Fibroblast of upper back skin (primary cell): ENCODE measurements at places on chromosomes 11 and 22.

- DNase-seq = no peak
Observed at GRCh38 chr22:47047321-47048122, 285.1 kb downstream of the TBC1D22A start.

DNA sequence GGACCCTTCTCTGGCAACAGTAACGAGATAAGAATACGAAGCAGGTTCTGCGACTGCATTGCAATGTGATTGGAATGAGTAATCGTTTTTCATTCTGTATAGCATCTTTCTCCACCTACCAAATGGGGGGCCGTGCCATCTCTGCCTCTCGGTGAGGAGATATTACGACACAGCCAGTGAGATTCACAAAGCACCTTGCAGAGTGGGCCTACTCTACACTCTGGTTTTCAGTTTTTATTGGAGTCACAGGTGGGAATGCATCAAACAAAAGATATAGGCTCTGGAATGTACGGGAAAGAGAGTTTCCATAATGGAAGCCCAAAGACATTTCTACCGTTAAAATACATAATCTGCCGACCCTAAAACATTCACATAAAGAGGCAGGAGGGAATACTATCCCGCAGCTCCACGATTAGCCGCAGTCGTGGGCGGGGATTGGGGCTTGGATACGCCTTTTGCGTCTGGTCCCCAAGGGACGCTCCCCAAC is 423 bp upstream of the RTN3 start:
- DNase-seq = no peak

- DNase-seq = no peak
Observed at GRCh38 chr11:8724682-8725081, 42.1 kb downstream of the RPL27A start.

DNA sequence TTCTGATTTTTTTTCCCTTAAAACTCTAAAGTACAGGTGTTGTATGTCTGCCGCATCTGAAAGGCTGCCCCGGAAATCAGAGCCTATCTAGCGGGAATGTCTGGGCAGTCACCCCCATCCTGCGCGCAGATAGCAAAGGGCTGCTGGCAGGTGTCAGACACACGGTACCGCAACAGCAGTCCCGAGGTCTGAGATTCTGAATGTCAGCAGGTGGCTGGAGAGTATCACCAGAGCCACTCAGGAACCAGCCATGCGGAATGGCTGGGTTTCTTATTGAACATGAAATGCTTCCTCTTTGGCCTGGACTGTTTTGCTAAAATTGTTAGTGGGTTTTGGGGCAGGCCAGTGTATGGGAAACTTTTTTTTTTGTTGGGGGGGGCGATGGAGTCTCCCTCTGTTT is 53.3 kb downstream of the CERK start:
- no peak for DNase-seq

- DNase-seq = no peak
Observed at GRCh38 chr11:17604915-17605233, 57.8 kb downstream of the OTOG start.

- no peak for DNase-seq
Observed at GRCh38 chr11:2803186-2804091, 82.1 kb downstream of the CDKN1C start.

- no peak for DNase-seq
Observed at GRCh38 chr11:32529994-32530588, 53.5 kb upstream of the EIF3M start.

DNA sequence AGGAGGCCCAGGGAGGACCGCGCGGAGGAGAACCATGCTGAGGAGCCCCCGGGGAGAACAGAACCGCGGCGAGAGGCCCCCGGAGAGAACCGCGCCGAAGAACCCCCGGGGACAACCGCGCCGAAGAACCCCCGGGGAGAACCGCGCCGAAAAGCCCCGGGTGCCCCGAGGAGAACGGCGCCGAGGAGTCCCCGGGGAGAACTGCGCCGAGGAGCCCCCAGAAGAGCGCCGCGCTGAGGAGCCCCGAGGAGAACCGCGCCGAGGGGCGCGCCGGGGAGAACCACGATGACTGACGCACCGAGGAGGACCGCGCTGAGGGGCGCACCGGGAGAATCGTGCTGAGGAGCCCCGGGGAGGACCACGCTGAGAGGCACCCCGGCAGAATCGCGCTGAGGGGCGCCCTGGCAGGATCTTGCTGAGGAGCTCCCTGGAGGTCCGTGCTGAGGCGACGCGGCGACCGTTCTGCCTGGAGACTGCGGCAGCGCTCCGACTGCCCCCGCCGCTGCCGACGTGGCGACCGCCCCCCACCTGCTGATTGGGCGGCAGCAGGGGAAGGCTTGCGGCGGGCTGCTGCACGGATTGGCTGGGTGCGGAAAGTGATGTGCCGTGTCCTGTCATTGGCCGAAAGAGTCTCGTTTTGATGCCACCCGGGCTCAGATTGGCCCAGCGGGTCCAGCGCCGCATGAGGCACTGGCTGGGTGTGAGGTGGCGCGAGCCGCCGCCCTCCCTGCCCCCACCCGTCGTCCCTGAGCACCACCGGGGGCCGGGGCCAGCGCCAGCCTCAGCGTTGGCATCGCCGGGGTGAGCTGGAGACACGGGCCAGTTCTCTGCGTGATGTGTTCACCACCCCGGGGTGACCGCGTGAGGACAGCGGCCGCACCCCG is at the start of gene KCNQ1OT1:
KCNQ1OT1 (minus strand) TSS at position 464 of the 884 bp plus-strand sequence.
- DNase-seq = peak; percentile 94

DNA sequence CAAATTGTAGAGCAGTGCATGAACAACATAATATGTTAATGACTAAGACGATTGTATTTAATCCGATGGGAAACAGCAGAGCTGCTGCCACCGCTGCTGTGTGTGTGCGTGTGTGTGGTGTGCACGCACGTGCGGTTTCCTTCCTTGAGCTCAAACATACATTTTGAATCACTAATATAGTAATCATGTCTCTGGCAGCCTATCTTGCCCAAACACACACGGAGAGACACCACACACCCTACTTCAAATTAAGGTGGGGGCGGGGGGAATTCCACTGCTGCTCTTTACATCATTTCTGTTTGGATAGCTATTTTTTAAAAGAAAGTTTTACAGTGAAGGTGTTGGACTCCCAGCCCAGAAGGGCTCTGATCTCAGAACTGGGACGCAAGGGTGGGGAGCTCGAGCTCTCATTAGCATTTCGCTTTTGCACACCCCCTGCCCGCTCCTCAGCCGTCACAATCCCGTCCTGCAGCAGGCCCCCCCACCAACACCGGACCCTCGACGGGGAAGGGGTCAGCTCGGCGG is 651 bp upstream of the FAM83F start:
- peak; percentile 69 for DNase-seq

GRCh38 chr11:66891851-66892660 is 35.2 kb downstream of the LRFN4 start:
- DNase-seq = peak; percentile 87

- DNase-seq = no peak
Observed at GRCh38 chr22:35625763-35626432, 8.8 kb upstream of the MB start.

GRCh38 chr22:47781427-47782111 is 1019.1 kb downstream of the TBC1D22A start:
- DNase-seq = no peak

DNA sequence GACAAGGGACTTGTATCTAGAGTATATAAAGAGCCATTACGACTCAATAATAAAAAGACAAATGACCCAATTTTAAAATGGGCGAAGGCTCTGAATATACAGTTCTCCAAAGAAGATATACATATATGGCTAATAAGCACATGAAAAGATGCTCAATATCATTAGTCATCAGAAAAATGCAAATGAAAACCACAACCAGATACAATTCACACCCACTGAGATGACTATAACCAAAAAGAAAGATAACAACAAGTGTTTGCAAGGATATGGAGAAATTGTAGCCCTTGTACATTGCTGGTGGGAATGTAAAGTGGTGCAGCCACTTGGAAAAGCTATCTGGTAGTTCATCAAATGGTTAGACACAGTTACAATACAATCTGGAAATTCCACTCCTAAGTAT is 96.3 kb downstream of the TRIM29 start:
- no peak for DNase-seq

GRCh38 chr11:11946878-11947277 is 61.5 kb downstream of the DKK3 start:
- DNase-seq = no peak

DNA sequence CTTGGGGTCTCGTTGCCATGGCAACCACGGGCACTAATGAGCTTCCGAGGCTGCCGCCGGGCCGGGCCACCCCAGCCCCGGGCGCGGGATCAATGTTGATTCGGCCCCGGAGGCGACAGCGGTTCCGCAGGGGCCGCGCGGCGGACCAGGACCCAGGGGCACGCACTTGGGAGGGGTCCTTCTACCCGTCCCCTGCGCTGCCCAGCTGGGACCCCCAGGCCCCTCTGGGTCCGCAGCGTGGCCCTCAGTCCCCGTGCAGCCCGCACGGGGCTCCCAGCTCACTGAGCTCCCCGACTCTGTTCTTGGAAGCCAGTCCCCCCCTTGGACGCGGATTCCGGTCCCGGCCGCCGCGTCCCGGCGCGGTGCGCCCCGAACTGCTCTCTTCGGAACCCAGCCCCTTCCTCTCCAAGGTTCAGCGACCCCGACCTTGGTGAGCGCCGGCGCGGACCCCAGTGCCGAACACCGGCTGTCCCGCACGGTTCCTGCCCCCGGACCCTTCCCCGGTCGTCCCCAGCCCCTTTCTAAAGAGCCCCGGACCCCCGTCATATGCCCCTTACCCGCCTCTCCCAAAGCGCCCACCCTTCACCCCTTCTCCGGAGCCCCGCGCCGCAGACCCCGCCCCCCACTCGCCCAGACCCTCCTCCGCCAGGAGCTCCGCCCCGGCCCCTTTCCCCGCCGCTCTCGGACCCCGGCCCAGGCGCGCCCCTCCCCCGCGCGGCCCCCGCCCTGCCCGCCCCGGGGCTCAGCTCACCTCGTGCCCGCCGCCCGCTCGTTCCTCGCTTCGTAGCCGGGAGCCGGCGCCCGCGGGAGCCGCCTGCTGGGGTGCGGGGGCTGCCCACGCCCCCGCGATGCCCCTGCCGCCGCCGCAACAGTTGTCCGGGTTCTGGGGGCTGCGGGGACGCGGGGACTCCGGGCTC is 18.3 kb upstream of the SHISAL1 start:
- DNase-seq = no peak

DNA sequence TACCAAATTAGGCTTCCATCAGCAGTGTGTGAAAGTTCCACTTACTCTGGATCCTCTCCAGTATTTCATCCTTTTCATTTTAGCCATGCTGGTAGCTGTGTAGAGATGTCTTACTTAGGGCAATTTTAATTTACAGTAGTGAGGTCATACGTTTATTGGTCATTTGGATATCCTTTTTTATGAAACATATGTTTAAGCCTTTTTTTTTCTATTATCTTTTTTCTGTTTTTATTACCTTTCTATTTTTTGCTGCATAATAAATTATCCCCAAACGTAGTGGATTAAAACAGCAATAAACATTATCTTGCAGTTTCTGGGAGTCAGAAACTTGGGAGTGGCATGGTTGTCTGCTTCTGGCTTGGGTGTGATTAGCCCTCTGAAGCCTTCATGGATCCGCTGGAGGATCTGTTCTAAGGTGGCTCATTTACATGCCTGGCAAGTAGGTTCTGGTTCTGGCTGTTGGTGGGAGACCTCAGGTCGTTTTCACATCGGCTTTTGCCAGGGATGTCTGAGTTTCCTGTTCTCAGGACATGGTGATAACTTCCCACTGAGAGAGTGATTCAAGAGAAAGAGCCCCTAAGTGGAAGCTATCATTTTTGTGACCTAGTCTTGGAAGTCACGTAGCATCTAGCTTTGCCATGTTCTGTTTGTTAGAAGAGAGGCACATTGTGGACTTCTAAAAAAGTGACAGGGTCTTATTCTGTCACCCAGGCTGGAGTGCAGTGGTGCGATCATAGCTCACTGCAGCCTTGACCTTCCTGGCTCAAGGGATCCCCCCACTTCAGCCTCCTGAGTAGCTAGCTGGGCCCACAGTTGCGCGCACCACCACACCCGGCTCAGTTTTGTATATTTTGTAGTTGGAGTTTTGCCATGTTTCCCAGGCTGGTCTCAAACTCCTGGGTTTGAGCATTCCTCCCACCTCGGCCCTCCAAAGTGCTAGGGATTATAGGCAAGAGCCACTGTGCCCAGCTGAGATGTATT is 38.6 kb downstream of the PPP6R3 start:
- DNase-seq = no peak

GRCh38 chr11:122095681-122096262 is 20.2 kb downstream of the BLID start:
- DNase-seq = peak; percentile 58

DNA sequence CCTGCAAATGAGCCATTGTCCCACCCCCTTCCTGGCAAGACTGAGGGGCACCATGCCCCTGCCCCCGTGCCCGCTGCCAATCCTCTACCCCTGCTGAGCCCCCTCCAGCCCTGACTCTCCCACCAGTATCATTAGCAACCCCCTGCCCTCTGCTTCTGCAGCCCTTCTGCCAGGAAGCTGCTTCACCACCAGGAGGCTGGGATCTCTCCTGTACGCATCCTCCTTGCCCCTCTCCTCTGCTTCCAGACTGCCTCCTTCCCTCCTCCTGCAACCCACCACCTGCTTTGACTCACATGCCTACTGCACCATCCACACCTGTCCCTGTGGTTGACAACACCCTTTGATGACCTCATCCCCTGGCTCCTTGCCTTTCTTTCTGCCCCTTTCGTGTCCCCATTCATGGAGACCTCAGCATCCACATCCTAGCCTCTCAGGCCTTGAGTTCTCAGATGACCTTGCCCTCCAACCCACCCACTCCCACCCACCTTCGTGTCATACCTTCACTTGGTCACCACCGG is 13.4 kb upstream of the PNPLA3 start:
- DNase-seq = no peak

DNA sequence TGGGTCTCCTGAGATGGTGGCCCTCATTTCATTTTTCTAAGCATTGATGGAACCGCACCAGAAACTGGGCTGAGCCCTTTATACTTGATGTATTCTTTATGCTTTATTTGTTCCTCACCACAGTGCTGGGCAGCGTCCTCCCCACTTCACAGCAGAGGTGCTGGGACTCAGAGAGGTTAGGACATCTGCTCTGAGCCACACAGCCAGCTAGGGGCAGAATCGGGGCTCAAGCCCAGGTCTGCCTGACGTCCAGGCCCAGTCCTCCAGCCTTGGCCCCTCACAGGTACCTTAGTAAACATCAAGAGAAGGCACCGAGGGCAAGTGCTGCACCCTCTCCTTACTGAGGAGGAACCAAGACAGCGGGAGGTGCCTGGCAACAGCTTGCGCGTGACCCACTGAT is 20.2 kb upstream of the SHISAL1 start:
- DNase-seq = no peak

- DNase-seq = peak; percentile 88
Observed at GRCh38 chr11:87437844-87438223, 400.1 kb downstream of the TMEM135 start.

GRCh38 chr11:35115688-35116030 is 23.3 kb upstream of the CD44 start:
- DNase-seq = no peak

DNA sequence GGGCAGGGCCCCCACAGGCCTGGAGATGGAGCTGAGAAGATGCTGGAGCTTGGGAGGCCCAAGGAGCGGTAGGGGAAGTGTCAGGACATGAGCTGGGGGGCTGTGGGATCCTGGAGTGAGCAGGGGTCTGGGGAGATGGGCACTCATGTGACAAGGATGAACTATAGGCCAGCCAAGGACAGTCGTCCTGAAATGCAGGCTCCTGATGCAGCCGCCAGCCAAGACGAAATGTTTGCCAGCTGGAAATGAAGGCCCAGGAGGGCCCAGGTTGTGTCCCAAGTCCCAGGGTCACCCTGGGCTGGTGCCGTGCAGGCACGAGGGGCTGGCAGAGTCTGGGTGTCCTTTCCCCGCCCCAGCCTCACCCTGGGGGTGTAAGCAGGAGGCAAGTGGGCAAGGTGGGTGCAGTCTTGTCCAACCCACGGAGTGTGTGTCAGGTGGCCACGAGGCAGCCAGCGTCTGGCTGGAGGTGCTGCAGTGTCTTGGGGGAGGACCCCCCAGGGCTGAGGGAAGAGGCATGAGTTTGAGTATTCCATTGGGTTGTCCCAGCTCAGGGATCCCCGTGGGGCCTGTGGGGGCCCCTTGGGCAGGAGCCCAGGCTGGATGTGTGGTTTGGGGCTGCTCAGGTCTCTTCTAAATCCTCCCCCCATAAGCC is 21.4 kb downstream of the MRGPRG start:
- DNase-seq = no peak
